ENCODE measurements at places on chromosomes 3 and 15.

GRCh38 chr3:177133860-177134815, 63.1 kb downstream of the TBL1XR1 start:
- no peak for DNase-seq

DNA sequence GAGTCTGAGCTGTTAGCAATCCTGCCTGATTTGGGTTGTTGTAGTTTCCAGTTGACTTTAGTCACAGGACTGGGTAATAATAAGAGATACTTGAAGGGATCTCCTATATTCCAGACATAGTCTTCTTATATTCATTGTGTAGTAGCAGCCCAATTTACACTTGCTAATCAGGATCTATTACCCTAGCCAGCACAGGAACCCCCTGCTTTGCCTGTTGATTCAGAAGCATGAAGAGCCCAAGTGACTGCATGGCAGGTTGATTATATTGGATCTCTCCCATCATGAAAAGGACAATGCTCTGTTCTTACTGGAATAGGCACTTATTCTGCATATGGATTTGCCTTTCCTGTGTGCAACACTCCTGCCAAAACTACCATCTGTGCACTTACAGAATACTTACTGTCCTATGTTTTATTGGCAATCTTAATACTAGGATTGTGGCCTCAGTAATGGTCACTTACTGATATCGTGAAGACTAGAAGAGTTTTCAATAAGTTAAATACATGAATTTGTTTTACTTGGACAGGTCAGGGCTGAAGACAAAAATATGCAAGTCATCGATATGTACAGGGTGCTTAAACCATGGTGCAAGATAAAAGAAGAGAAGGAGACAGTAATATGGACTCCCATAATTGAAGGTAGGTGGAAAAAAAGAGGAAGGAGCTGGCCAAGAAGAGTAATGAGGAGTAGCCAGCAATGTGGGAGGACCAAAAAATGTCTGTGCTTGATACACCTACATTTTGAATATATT, 304.1 kb downstream of the MCTP2 start:
- DNase-seq = no peak

DNA sequence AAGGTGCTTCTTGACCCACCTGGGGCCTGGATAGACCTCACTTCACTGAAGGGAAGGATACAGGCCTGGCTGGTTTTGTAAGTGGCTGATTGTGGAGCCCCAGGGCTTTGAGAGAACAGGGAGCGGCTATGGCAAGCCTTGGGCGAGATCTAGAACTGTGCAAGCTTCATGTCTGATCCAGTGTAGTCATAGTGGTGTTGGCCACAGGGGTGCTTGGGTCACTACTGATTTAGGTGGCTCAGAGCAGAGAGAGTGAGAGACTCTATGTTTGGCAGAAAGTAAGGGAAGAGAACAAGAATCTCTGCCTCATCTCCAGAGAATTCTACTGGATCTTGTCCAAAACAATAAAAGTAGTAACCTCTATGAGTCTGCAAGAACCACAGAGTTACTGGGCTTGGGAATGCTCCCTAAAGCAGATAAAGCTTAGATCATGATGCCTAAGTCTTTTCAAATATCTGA, 394.2 kb upstream of the EPHA3 start:
- no peak for DNase-seq

DNA sequence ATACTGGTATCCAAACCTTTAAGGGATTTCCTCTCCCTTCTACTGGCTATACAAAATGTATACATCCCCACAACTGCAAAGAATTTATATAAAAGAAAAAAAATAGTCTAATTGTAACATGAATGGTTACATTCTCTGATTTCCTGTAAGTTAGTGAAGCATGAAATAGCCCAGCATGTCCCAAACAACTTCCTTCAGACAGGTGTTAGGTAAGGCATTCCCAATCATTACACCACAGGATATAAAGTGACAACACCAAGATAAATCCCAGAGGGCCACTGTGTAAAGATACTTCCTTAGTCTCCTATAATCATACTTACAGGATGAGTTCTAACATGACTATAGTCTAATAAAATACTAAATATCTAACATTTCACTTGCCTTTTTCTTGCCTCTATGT, 7.6 kb downstream of the CMTM6 start:
- DNase-seq = no peak

DNA sequence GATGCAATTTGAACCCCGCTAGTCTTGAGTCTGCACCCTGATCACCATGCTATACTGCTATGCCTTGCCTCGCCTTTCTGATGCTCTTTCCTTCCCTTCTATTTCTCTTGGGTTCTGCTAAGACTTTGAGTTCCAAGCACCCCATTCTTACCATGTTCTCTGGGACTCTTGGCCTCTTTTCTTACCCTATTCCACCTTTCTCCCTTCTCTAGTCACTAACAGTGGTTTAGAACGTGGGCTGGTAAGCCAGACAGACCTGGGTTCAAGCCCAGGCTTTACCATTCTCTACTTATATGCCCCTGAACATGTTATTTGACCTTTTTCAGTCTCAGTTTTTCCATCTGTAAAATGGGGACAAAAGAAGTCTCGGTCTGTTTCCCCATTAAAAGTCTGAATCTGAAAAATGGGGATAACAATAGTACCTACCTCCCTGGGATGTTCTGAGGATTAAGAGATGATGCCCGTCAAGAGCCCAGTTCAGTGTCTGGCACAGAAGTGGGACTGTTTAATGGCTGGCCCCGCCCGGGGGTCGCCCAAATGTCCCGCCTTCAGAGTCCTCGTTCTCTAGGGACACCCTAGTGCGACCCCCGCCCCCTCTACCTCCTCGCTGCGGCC, 376 bp downstream of the TADA3 start:
- no peak for DNase-seq

DNA sequence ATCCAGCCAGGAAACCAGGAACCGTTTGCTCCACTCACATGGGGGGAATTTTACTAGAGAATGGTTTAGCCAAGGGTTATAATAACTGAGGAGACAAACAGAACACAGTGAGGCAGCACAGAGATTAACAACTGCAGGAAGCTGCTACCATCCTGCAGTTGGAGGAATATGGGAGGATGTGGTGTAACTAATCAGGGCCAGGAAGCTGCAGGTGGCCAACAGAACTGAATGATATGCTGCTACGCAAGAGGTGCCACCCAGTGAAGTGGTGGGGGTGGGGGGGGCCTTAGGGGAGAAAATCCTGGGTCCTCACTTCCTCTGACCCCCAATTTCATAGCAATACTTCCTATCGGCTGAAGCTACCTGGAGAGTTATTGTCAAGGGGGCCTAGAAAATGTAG, 306.4 kb upstream of the STT3B start:
- no peak for DNase-seq

DNA sequence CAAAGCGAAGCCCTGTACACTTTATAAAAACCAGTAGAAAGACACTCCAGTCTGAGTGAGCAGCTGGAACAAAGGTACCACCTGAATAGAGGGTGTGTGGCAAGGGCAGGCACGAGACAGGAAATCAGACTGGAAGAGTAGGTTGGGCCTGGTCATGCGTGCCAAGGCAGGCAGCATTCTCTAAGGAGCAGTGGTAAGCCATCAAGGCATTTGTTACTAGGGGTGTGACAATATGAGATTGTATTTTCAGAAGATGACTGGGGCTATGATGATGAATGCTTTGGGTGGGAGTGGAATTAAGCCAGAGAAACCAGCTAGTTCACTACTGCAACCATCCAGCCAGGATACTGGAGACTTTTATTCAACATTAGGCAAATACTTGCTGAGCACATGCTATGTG, 5.0 kb downstream of the JMJD7 start:
- no peak for DNase-seq

All from T-helper 22 cell (primary cell).